ENCODE measurements at places on chromosomes 3 and 15.
A peak's percentile ranks its signal among the peaks of the same experiment; 100 is the strongest.

GRCh38 chr15:67331676-67332075, 77.1 kb downstream of the IQCH start:
- no peak for DNase-seq

GRCh38 chr3:10982782-10983181, 9.8 kb upstream of the SLC6A1 start:
- DNase-seq = no peak

GRCh38 chr3:61627768-61628185, 66.4 kb downstream of the PTPRG start:
- DNase-seq = no peak

DNA sequence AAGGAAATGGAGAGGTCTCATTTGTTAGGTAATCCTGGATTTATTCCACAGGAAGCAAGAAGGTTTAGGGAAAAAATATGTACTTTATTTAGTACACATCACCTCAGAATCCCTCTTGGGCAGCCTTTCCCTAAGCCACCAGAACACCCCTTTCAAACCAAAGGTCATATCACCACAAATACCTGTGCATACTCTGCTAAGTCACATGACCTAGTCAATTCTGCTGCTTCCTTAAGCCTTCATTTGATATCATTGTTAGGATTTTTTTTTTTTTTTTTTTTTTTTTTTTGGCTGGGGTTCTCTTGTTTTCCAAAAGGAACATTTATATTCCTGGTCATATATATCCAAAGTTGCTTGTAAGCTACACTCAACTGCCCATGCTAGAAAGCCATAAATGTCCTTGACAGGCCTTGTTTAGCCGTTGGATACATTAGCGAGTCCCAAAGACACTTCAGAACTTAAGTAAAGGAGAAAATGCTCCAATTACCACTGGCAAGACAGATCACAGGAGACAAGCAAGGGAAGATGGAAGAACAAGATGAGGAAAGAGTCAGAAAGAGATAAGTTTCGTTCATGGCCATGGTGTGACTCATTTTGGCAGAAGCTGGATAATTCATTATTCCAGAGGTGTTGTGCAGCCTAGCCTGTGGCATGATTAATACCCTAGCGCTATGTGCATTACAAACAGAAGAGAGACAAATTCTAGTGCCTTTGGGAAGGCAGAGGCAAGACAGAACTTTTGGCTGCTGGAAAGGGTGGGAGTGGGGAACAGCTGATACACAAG, 155.6 kb upstream of the SLC2A2 start:
- DNase-seq = no peak

DNA sequence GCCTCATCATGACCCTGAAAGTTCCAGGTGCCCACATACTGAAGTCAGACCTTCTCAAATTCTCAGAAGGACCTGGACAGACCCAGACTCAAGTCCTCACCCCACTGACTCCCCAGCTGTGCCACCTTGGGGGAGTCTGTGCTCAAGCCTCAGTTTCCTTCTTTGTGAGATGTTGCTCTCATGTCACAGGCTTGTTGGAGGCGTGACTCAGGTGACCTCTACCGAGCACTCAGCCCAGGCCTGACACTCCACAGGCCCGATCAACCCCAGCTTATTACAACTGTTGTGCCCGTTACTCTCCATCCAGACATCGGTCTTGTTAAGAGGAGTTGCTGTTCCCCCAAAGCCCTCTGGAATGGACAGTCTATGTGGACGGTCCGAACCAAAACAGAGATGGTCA, 276.1 kb upstream of the LYSMD4 start:
- no peak for DNase-seq

DNA sequence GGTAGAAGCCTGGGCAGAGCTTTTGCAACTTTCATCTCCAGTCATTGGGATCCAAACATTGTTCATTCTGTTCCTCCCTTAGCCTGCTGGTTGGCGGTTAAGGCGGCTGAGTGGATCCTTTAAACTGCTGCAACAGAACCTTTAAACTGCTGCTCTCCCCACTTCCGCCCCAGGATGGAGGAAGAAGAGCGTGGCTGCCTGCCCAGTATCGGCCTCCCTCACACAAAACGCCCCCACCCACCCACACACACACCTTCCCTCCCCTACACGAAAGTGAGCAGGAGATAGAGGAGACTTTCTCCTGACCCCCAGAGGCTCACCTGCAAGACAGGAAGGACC, 460 bp upstream of the ZMAT3 start:
- DNase-seq = peak; percentile 17

GRCh38 chr15:43826508-43827341, at the start of gene WDR76:
Gene WDR76, plus strand, starts transcription at chr15:43827002. Its CDS starts 31 bp downstream, at chr15:43827033.
- DNase-seq = peak; percentile 97

- no peak for DNase-seq
Observed at GRCh38 chr3:172106989-172107388, 67.6 kb downstream of the FNDC3B start.

Data from GM23338 (cell line).